ENCODE measurements at places on chromosomes 6 and 20.

- DNase-seq = no peak
Measured at GRCh38 chr6:13373488-13373886, 45.1 kb upstream of the TBC1D7 start.

DNA sequence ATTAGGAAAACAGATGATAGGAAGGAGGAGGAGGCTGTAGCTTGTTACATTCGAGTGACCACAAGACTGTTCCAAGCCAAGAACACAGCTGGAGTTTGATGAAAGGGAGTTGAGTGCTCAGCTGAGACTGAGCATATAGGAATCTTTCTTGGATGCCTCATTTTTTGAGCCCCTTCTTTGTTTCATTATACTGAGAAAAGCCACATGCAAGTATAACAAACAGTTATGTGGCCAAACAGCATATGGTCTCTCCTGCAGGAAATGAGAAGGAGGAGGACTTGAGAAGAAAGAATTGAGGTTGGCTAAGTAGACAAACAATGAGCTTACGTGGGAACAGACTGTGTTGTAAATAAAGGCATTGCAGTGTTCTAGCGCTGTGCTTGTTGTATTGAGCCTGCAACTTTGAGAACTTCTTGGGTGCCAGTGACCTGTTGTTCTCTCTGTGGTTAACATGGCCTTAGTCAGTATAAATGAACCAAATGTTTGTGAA lies 78.3 kb downstream of the AKAP7 start:
- DNase-seq = no peak

DNA sequence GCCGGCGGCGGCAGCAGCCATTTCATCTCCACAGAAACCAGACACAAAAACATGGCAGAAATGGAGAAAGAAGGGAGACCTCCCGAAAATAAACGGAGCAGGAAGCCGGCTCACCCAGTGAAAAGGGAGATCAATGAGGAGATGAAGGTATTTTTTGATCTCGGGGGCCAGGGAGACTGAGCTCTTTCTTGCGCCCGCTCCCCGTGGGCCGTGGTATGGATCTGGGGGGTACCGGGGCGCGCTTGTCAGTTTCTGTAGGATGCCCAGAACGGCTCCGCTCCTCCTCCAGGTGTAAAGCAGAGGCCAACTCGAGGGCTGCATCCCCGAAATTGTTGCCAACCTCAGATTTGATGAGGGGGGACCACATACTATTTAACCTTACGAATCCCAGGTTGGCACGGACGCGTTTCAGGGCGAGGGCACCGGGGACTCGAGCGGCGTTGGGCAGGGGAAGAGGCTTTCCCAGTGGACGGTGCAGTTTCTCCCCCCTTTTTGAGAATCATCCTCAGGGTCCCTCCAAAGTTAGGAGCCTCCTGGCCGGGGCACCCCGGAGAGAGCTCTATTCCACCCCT lies 735 bp downstream of the SOBP start:
- DNase-seq = no peak

DNA sequence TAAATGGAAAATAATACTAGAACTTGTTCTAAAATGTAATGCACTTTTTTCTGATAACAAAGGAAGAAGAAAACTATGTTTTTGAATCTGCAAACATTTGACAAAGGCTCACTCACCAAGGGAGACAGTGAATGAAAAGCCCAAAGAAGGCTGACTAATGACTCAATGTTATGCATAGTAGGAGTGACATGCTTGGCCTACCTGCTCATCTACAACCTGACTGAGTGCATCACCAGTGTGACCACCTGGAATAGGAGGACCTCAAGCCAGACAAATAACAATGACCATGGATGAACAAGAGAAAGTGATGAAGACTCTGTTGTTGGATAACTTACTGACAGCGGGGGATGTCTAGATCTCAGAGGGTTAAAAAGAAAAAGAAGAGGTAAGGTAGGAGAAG lies 157.2 kb downstream of the SIM1 start:
- no peak for DNase-seq

DNA sequence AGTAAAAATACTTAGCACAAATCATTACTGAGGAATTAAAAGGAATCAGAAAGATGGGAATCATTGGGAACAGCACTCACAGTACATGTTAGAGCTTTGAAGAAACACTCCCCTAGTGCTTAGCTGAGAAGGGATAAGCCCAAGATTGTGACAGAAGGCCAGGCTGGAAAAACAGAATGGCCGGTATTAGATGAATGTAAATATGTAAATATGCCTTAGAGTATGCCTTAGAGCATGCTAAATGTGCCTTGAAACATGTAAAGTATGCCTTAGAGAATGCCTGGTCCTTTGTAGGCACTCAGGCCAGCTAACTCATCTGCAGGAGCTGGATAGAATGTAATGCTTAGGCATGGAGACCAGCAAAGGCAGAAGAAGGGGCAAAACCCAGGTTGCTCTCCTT lies 10.6 kb upstream of the TENT5A start:
- DNase-seq = no peak

DNA sequence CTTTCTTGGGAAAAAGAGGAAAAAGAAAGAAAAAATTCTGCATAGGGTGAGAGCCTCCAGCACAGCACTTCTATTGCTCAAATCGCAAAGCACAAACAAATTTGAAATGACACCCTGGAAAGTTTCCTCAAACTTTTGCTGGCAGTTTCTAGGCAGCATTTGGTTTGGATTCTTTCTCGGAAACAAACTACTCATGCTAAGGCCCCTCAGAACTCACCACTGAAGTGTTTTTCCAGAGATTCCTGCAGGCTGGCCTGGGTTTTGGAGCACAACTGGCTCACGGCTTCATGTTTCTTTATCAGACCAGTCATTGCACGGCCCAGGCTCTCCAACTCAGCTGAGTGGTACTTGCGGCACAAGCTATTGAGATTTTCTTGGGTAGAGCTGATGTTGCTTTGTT lies 237.8 kb downstream of the SYNE1 start:
- no peak for DNase-seq

Measured in Caco-2 (cell line).